Fibroblast of skin of abdomen (primary cell): ENCODE measurements at places on chromosomes 16 and 17.

DNA sequence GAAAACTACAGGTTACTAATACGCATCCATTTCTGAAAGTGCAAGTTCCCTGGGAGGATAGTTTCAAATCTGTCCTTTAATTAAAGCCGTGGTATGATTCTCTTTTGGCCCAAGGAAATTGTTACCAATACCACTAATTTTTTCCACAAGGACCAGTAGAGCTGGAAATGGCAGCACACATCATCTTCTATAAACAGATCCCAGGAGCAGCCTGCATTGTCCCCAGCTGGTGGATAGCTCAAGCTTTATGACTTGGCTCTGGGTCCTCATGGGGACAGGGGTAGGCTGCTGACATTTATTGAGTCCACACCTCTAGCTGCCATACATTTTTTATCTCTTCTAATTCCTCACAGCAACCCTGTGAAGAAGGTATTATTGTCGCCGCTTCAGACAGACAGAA, 35.8 kb upstream of the BHLHA9 start:
- no peak for DNase-seq

GRCh38 chr17:45895304-45895968, 1.1 kb downstream of the MAPT start:
- no peak for DNase-seq

DNA sequence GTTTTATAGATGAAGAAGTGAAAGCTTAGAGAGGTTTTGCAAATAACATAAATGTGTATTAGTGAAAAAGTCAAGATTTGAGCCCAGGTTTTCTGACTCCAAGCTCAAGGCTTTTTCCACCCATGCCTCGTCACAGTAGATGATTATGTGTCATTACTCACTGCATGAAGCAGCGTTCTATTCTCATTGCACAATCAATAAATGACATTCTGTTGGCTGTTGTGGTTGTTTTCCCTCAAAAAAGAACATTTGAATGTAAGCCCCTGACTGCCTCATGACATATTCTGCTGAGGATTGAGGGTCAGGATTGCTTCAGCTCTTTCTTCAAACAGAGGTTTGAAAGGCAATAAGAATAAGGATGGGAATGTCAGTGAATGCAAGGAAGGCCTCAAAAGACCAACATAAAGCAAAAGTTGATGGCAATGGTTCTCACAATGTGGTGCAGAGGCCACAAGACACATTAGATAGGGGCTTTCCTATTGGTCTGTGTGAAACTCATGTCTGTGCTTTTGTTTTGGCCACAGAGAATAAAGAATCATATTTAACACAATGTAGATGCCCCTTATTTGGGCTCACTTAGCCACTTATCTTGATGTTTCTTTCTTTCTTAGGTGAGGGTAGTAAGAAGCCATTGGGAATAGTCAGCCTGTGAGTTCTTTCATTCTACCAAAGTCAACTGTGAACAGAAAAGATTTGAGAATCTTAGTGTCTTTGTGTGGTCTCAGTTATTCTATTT, 5.4 kb upstream of the MMD start:
- DNase-seq, result peak; percentile 59

DNA sequence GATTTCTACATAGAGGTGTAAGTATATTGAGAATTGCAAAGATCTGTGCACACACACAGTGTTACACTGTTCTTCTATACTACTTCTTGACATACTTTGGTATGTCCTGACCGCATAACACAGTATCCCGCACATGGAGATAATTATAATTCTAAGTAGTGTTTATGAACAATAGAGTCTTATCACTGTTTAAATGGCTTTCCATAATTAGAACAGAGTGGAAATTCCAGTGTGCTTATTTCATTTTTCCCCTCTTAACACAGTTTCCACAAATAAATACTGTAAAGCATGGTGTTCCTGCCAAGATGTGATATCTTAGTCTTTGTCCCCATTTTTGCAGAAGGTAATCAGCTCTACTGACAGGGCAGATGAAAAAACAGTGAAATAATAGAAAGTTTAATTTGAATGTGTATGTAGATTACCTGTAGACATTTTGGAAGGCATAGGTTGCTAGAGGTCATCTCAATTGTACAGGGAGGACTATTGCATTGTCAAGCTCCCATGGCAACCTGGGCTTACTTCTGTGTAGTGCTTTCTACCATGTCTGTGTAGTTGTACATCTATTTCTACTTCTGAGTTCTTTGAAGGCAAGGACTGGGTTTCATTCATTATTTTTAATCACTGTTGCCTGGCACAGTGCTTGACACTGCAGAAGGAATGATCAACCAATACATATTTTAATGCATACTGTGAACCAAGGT, 10.1 kb upstream of the KRT28 start:
- peak; percentile 42 for DNase-seq

GRCh38 chr16:30009085-30009862, 1.6 kb downstream of the DOC2A start:
- DNase-seq, result no peak

DNA sequence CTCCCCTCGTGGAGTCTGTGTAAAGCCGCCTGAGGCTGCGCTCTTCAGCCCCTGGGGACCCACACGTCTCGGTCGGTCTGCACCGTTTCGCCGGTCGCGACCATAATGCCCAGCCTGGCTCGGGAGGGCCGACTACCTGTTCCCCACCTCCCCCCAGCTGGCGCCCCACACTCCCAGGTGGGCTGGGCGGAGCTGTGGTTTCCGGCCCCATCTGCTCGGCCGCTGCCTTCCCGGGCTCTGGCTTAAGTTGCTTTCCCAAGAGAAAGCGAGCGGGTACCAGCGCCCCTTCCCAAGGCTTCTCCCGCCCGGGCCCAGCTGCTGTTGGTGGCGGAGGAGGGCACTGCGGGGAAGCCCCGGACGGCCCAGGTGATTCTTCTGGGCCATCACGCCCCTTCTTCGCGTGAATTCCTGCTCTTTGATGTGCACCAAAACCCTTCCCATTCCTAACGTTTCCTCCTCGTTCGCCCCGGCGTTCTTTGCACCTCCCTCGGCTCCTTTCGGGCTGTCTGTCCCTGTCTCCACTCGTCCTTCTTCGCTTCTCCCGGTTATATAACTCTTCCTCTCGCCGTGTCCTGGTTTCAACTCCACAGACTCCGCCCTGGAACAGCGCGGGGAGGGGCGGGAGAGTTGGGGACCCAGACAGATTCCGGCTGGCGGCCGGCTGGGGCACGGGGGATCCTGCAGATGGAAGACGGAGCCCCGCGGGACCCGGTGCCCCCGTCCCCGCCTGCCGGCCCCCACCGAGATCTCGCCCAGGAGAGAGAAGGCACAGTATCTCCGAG, 2.0 kb downstream of the KDM6B start:
- peak; percentile 74 for DNase-seq

DNA sequence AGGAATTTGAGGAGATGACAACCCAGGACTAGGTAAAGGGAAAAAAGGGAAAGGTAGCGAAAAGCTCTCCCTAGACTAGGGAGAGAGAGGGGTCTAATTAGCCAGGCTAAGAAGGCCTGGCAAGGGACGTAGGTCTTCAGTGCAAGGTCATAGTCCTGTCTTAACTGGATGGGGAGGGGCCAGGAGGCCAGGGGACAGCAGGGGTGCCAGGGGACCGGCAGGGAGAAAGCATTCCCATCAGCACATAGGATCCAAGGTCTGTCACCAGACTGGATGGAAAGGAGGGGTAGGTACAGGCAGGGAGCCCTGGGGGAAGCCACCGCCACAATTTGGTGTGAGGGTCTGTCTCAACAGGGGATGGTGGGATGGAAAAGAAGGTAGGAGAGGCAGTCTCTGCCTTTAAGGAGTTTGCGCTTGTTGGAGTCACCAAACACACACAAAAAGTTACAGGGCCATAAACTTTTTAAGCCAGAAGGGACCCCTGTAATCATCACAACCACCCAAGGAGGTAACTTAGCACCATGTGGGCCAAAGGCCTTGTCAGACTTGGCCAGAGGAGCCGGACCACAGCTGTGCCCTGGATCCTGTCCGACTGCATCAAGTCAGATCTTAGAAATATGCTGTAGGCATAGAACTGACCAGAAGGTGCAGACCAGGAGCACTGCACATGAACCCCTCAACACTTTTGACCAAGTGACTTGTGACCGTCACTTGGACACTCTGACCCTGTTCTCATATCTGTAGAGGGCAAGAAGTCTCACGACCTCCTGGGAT, 10.0 kb downstream of the AXIN2 start:
- DNase-seq, result no peak

GRCh38 chr16:67100569-67101310, 9.0 kb upstream of the PHAF1 start:
- DNase-seq, result no peak

- DNase-seq, result no peak
Observed at GRCh38 chr16:52141871-52142270, 405.1 kb downstream of the TOX3 start.

GRCh38 chr17:59365383-59365981, 34.0 kb downstream of the YPEL2 start:
- DNase-seq, result no peak

DNA sequence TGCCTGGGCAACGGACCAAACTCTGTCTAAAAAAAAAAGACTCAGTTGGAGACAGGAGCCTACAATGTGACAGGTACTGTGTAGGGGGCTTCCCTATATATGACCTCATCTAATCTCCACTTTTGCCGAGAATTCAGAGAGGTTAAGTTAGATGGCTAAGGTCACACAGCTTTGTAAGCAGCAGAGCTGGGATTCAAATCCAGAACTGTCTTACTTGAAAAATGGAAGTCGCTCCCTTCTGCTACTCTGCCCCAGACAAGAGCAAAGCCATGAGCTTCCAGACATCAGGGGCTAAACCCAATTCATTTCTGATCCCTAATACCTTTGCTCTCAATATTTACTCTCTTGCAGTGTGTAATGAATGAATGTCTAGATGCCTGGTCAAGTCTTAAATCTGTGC, 41.5 kb upstream of the ABCC12 start:
- DNase-seq, result no peak

GRCh38 chr16:24845726-24846547, at the start of gene SLC5A11:
SLC5A11 (plus strand) TSS chr16:24845963; CDS start chr16:24858644, 12,681 bp downstream.
- no peak for DNase-seq

DNA sequence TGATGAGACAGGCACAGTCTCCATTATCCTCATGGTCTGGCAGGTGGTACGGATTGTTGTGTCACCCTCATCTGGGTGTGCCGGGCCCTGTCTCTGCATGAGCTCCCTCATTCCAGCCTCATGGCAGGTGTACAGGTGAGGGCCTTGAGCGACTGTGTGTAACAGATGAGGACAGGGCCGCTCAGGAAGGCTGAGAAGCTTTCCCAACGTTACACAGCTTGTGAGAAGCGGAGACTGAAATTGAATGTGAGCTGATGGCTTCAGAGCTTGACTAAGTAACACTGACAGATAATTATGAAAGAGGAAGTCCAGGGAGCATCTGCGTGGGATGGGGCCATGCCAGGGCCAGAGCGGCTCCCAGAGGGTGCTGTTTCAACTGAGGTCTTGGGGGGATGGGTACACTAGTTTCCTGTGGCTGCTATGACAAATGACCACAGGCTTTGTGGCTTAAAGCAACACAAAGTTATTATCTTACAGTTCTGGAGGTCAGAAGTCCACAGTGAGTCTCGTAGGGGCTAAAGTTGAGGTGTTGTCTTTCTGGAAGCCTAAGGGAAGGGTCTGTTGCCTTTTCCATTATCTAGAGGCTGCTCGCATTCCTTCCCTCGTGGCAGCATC, 36.7 kb downstream of the CMIP start:
- no peak for DNase-seq

GRCh38 chr16:88769617-88770460, 15.2 kb downstream of the PIEZO1 start:
- no peak for DNase-seq

DNA sequence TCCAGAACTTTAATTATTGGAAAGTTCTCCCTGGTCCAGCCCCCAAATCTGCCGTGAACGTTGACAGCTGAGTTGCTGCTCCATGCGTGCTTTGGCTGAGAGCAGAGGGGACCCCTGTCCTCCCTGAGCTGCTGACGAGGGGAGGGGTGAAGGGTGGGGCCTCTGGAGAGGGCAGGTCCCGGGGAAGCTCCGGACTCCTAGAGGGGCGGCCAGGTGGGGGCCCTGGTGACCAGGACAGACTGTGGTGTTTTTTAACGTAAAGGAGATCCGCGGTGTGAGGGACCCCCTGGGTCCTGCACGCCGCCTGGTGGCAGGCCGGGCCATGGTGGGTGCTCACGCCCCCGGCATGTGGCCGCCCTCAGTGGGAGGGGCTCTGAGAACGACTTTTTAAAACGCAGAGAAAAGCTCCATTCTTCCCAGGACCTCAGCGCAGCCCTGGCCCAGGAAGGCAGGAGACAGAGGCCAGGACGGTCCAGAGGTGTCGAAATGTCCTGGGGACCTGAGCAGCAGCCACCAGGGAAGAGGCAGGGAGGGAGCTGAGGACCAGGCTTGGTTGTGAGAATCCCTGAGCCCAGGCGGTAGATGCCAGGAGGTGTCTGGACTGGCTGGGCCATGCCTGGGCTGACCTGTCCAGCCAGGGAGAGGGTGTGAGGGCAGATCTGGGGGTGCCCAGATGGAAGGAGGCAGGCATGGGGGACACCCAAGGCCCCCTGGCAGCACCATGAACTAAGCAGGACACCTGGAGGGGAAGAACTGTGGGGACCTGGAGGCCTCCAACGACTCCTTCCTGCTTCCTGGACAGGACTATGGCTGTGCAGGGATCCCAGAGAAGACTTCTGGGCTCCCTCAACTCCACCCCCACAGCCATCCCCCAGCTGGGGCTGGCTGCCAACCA, at the start of gene MC1R:
MC1R (plus strand) TSS at position 410 of the 895 bp plus-strand sequence; CDS start at position 807, 397 bp downstream.
- peak; percentile 49 for DNase-seq

GRCh38 chr16:85577899-85578598, 35.1 kb upstream of the GSE1 start:
- no peak for DNase-seq

DNA sequence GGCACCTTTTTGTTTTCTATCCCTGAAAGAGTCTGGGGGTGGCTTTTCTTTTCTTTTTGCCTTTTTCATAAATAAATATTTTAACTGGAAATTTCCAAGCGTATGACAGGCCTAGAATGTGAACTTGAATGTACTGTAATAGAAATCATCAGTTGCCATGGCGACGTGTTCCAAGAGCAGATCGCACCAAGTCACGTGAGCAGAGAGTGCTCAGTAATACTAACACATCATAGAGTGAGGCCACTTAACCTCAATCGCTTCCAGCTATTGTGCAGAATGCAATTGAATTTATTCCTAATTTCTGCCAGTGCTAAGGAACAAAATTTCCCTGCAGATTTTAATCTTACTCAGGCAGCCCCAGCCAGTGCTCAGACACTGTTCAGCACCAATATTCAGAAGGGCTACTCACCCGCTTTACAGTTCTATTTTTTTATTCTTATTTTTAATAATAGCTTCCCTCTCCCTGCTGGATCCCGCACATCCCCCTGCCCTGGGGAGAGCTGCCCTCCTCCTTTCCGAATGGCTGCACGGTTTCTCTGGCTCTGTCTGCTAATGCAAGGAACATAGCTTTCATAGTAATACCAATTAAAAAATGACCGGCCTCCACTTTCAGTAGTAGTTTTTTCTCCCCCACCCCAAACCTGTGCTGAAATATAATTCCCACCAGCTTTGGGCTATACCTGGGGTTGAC, 26.2 kb upstream of the PMFBP1 start:
- DNase-seq, result peak; percentile 84

GRCh38 chr17:32141258-32141657, 1.0 kb upstream of the RHOT1 start:
- peak; percentile 84 for DNase-seq

GRCh38 chr17:13541032-13541480, 60.7 kb downstream of the HS3ST3A1 start:
- DNase-seq, result peak; percentile 99

- DNase-seq, result no peak
Observed at GRCh38 chr17:82383411-82383810, 11.8 kb downstream of the UTS2R start.
